Activated CD4-positive, CD25-positive, alpha-beta regulatory T cell treated with anti-CD3 and anti-CD28 coated beads, Interleukin-2, amount 50 U/mL, for 72 hours (primary cell): ENCODE measurements at places on chromosomes 16 and 17.

GRCh38 chr16:65772134-65772732 is 594.3 kb upstream of the CDH5 start:
- DNase-seq: no peak

- DNase-seq: no peak
Observed at GRCh38 chr16:49835161-49835777, 20.6 kb downstream of the ZNF423 start.

GRCh38 chr16:52411011-52411410 is 135.9 kb downstream of the TOX3 start:
- DNase-seq: no peak

GRCh38 chr17:55833306-55833705 is 82.5 kb downstream of the PCTP start:
- DNase-seq: no peak

DNA sequence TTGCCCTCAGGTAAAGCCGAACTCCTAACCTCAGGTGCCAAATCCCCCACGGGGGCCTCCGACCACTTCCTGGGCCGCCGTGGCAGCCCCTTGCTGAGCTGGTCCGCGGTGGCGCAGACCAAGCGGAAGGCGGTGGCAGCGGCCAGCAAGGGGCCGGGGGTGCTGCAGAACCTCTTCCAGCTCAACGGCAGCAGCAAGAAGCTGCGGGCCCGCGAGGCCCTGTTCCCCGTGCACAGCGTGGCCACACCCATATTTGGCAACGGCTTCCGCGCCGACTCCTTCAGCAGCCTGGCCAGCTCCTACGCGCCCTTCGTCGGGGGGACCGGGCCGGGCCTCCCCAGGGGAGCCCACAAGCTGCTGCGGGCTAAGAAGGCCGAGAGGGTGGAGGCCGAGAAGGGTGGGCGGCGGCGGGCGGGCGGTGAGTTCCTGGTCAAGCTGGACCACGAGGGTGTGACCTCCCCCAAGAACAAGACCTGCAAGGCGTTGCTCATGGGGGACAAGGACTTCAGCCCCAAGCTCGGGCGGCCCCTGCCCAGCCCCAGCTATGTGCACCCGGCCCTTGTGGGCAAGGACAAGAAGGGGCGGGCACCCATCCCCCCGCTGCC is 51.6 kb downstream of the ACTG1 start:
- DNase-seq: no peak
